ENCODE measurements at places on chromosomes 3 and 15. TPM values are rescaled to one million over a fixed set of nuclear protein-coding genes. Genes with fewer than 3 reads are reported as not detected.

DNA sequence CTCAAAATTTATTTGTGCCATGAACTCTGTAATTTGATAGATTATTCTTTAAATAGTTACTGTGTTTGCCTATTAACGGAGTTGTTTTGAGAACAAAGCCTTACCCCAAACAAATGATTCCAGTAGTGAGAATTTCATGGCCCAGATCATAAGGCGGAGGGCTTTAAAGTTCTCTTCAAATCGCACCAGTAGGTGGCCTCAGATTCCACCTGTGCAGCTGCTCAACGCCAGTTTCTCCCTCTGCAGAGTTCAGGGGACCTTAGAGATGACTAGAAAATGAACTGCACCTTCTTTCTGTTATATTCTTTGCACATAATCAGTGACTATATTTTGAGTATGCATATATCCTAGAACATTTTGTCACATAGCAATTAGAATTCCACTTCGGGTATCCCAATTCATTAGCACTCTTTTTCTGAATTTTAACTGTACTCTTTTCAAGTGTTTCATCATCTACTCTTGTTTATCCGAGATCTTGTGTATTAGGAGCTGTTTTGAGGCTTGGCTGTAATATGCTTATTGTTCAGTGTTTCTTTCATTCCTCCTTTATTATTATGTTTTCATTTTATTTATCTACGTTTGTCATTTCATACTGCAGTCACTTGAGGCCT, 232.6 kb upstream of the CHRM5 start:
- peak; percentile 39 for DNase-seq

Gene IL5RA
- total RNA-seq = not detected

Gene NTRK3
- total RNA-seq = 9.5 TPM

GRCh38 chr3:132681421-132681820, 21.3 kb downstream of the UBA5 start:
- no peak for DNase-seq

Gene TRIM42
- not detected for total RNA-seq

DNA sequence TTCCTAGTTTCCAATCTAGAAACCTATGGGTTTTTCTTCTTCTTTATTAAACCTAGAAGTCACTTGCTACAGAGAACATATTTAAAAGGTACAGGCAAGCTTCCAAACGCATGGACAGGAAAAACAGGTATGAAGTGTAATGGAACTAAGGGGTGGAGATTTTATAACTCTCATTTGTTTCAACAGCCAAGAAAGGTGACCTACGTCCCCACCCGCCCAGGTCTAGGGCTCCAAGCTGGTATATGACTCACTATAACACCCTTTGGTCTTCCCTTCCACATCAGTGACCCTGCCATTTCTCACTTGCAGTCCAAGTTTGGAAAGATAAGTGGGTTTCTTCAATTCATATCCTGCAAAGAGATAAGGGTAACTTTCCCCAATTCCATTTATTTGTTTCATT, 6.0 kb upstream of the LIPH start:
- DNase-seq = no peak

- DNase-seq = no peak
These were observed 300.5 kb upstream of the MME start for GRCh38 chr3:154779571-154779970.

DNA sequence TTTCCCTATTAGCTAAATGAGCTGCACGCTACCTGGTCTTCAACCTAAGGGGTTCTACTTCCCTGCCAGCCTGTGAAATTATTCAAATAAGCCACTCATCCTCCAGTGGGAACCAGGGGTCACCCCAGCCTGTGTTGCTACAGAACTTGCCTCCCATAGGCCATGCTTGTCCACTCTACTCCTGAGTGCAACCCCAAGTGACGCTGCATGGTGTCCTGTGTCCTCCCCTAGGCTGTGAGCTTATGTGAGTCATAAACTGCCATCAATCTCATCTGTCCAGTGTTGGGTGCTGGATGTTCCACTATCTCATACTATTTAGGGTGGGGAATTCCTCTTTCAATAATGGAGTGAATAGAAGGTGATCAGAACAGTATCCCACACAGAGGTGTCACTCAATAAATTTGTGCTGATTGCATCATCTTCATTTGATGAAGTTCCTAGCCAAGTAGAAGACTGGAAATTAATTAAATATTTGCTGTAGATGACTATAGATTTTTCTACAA, 49.8 kb upstream of the SSR3 start:
- no peak for DNase-seq

DNA sequence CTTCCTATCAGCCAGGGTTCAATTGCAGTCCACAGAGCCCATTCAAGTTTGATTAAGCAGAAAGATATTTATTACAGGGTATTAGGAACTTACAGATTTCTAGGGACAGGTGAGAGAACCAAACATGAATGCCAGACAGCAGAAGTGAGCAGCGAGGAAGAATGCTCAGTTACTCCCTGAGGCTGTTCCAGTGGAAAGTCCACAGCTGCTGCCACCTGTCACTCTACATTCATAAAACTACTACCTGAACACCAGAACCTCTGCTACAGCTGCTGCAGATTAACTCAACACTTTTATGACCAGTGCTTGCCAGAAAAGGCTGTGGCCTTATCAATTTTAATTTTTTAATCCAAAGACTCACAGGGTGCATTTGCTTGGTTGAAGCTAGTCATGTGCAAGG, 325.4 kb upstream of the ONECUT1 start:
- DNase-seq = no peak

Gene CTXN2
- 0.22 TPM for total RNA-seq

- DNase-seq = no peak
These were observed 209.8 kb downstream of the TNIK start for GRCh38 chr3:171250444-171250843.

- DNase-seq = peak; percentile 88
These were observed 225.1 kb upstream of the NDN start for GRCh38 chr15:23912191-23912590.

DNA sequence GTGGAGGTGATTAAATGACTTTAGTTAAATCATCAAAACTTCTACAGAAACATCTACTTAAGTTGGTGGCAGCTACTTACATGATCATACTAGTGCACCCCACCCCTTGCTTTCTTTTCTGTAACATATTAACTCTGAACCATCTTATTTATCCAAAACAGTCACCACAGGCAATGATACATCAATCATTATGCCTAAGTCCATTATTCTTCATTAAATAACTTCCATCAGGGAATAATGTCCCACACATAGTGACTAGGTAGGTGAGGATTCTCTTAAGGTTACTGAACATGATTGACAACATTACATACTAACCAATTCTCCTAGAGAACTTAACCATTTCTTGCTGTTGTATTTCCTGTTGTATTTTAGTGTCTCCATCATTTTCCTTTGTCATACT, 210.2 kb downstream of the NR1D2 start:
- no peak for DNase-seq

DNA sequence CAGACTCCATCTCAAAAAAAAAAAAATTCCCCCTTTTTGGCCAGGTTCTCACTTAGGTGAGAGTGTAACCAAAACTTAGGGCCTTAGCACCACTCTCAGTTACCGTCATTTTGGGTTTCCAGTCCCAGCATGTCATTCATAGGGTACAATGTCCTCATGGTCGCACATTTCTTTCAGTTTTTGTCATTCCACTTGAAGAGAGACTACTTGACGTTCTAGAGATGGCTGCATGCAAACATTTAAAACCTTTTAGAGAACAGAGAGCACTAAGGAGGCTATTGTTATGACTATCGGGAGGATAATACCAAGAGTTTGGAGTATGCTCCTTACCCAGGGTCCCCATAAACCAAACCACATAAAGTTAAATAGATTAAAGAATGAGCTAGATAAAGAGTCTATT, 37.9 kb upstream of the THUMPD3 start:
- DNase-seq = no peak

Gene MOBP
- total RNA-seq = not detected

Gene NEIL1
- total RNA-seq = 11.8 TPM

DNA sequence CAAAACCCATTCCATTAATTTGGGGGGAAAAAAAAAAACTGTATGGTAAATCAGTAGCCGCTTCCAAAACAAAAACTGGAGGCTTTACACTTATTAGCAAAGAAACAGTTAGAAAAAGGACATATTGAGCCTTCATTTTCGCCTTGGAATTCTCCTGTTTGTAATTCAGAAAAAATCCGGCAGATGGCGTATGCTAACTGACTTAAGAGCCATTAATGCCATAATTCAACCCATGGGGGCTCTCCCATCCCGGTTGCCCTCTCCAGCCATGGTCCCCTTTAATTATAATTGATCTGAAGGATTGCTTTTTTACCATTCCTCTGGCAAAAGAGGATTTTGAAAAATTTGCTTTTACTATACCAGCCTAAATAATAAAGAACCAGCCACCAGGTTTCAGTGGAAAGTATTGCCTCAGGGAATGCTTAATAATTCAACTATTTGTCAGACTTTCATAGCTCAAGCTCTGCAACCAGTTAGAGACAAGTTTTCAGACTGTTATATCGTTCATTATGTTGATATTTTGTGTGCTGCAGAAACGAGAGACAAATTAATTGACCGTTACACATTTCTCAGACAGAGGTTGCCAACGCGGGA, 9.4 kb upstream of the RPL24 start:
- DNase-seq = no peak

GRCh38 chr3:164806188-164806587, 272.1 kb downstream of the SI start:
- no peak for DNase-seq

DNA sequence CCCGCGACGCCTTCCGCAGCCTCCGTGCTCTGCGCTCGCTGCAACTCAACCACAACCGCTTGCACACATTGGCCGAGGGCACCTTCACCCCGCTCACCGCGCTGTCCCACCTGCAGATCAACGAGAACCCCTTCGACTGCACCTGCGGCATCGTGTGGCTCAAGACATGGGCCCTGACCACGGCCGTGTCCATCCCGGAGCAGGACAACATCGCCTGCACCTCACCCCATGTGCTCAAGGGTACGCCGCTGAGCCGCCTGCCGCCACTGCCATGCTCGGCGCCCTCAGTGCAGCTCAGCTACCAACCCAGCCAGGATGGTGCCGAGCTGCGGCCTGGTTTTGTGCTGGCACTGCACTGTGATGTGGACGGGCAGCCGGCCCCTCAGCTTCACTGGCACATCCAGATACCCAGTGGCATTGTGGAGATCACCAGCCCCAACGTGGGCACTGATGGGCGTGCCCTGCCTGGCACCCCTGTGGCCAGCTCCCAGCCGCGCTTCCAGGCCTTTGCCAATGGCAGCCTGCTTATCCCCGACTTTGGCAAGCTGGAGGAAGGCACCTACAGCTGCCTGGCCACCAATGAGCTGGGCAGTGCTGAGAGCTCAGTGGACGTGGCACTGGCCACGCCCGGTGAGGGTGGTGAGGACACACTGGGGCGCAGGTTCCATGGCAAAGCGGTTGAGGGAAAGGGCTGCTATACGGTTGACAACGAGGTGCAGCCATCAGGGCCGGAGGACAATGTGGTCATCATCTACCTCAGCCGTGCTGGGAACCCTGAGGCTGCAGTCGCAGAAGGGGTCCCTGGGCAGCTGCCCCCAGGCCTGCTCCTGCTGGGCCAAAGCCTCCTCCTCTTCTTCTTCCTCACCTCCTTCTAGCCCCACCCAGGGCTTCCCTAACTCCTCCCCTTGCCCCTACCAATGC, 2.0 kb downstream of the ISLR start:
- DNase-seq = peak; percentile 6

DNA sequence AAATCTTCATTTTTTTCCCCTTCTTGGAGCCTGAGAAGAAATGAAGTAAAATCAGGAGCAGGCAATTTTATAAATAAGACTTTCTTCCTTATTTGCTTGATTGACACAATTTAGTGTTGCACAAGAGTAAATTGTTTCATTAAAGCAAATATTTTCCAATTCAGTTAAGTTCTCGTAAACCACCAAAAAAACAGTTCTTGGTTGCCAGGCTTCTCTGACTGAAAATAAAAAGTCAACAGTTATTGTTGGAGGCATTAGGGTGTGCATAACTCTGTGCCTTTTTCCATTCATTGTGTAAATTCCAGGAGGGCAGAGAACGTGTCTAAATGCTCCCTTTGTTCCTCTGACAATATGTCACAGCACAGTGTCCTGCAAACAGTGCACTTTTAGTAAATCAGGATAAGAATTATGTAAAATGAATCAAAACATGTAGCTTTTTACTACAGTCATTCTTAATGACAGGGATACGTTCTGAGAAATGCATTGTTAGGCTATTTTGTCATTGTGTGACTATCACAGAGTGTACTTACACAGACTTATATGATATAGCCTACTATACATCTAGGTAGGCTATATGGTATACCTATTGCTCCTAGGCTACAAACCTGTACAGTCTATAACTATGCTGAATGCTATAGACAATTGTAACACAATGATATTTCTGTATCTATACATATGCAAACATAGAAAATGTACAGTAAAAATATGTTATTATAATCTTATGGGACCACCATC, at the start of gene CP:
CP (minus strand) TSS at position 47 of the 735 bp plus-strand sequence; CDS start at position 10, 37 bp downstream.
- DNase-seq = no peak

DNA sequence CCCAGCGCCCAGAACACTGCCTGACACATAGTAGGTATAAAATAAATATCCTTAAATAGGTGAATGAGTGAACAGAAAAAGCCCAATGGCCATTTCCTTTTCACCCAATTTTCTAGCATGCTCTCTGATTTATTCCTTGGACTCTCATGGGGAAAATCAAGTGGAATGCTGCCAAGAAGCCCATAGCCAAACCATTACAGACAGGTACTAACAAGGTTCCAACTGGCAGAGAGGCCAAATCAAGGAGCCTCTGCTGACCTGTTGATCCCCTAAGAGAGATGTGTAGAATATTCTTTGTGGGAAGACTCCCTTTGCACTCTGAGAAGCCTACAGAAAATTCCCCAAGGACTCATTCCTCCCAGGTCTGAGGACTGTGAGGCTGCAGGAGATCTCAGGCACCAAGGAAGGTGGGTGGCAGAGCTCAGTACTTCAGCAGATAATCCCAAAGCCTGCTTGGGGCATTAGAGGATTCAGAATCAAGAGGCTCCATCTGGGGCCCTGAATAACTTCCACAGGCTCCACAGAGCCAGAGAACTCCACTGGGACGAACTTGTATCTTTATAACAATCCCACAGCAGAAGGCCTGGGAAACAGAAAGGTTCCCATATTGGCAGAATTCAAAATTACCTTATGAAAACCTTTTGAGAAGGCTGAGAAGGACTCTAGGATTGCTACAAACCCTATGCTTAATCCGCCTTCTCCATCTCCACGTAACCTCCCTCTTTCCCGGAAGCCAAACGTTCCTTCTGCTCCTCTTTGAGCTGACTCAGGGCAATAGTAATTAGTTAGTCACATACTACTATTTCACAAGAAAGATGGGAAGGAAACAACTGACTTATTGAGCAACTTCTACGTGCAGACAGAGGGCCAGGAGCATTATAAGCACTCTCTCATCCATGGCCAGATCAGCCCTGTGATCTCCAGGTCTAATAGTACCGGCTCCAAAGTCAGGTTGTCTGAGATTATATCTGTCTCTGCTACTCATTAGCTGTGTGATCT, 34.5 kb downstream of the PRICKLE2 start:
- DNase-seq = no peak

Gene CFAP161
- total RNA-seq = 0.39 TPM

- DNase-seq = peak; percentile 88
These were observed 279.4 kb upstream of the TLE3 start for GRCh38 chr15:70376929-70377691.

DNA sequence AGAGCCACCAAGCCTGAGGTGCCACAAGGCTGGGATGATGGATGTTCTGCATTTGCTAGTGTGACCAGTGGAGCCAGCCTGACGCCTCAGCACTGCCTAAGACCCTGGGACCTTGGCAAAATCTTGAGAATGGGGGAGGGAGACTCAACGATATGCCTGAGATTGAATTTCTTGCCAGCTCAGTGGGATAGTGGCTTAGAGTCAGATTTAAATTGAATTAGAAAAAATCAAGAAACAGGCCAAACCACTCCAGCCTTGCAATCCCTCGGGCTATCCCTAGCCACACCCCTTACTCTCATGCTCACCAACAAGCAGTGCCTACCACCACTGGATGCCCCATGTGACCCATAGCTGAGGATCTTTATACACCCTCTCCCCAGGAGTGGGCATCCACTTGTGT, 18.7 kb upstream of the PDE8A start:
- no peak for DNase-seq

Gene CNTN3
- 2.2 TPM for total RNA-seq

All from glutamatergic neuron (in vitro differentiated cells).